Activated CD4-positive, alpha-beta T cell treated with anti-CD3 and anti-CD28 coated beads for 4 hours (primary cell): ENCODE measurements at places on chromosomes 3 and 15.
A peak's percentile ranks its signal among the peaks of the same experiment; 100 is the strongest.

DNA sequence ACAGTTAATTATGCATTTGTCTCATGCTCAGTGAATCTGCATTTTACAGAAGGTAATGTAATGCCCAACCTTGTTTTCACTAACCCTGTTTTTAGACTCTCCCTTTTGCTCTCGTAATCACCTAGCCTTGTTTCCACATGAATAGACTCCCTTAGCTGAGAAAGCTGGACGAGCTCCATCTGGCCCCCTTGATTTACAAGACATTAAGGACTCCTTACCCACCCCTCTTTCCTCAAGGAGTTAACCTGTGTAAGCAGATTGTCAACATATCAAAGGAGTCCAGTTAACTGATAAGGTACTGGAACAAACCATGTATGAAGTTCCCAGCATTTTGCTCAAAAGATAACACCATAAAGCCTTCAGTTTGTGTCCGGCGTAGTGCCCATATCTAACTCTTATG, 99.6 kb downstream of the VPS8 start:
- DNase-seq, result no peak

GRCh38 chr3:117622171-117622841, 912.7 kb downstream of the TUSC7 start:
- DNase-seq, result no peak

DNA sequence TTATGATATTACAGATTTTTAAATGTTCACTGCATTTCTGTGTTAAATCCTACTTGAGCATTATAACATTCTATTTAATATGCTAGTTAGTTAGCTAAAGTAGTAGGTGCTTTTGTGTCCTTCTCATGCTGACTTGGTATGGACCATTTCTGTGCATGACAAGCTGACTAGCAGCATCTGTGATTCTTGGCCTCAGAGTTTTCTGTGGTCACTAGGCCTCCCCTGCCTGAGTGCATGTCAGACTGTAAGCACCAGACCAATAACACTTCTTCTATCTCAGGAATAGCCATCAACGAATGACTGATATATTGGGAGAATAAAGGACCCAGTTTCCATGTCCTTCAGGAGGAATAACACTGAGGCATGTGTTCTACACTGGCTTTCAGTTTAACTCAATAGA, 22.6 kb upstream of the SLC7A14 start:
- no peak for DNase-seq

DNA sequence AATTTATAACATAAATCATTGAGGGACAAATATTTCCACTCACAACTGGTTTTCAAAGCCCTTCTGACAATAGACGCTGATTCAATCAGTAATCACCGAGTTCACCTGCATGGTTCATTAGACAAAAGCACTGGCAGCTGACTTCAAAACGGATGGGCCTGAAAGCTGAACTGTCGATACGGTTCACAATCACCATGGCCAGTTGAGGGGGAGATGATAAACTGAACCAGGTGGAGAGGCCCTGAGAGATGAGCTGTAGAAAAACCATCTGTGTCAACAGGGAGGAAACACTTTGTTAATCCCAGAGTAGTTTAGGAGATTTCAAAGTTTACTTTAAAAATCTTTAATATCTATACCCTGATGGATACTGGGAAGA, 75.0 kb downstream of the PEX5L start:
- DNase-seq, result no peak

DNA sequence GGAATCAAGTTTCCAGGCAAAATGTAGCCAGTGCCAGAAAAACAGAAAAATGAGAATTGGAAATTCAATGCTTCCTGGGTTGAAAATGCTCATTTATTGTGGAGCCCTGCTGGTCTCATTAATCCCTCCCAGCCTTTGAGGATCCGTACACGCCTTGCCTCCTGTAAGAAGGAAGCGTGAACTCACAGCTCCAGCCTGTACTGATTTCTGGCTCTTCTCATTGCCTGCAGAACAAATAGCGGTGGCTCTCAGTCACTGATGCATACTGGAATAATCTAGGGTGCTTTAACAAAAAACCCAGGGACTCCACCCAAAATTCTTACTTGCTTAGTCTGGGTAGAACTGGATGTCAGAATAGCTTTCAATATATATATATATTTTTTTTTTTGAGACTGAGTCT, 29.3 kb upstream of the SLC24A5 start:
- no peak for DNase-seq

GRCh38 chr15:68734881-68735280, 85.8 kb downstream of the ANP32A start:
- DNase-seq, result no peak

- DNase-seq, result no peak
These were observed 224.0 kb downstream of the CHL1 start for GRCh38 chr3:420584-420983.

GRCh38 chr15:42118650-42119445, 24.5 kb upstream of the PLA2G4D start:
- DNase-seq, result no peak

DNA sequence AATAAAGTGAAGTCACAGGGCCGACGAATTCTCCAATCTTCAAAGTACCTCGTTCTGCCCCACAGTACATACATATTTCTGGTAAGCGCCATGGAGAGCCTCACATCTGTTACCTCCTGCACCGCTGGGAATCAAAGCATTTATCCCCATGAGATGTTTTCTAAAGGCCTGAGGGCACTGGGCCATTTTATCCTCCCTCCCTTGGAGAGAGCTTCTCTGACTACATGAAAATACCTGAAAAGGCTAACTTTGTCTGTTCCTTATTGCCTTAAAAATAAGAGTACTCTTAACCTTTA, 148.1 kb downstream of the RORA start:
- DNase-seq, result no peak

- no peak for DNase-seq
These were observed 46.3 kb upstream of the FLNB start for GRCh38 chr3:57961828-57962447.

- peak; percentile 26 for DNase-seq
These were observed 20.5 kb downstream of the SLC35A5 start for GRCh38 chr3:112582244-112582874.

- no peak for DNase-seq
These were observed 38.7 kb downstream of the RTP4 start for GRCh38 chr3:187406927-187407326.

GRCh38 chr15:42845581-42845980, 75.0 kb downstream of the TTBK2 start:
- no peak for DNase-seq

DNA sequence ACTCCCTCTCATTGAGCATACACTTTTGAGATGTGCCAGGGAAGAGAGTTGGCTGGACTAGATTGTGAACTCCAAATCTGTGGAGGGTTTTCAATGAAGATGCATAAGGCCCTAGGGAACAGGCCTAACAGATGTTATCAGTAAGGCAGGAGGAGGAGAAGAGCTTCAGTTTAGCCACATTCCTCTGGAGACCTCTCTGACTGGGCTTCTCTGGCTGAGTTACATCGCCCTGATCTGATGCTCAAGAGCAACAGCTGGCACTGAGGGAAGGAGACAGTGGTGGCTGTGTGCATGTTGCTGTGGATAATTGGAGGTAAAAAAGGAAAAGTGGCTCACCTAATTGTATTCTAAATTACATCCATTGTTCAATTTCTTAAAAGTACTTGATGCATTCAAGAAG, 206.4 kb upstream of the CFAP20DC start:
- no peak for DNase-seq

DNA sequence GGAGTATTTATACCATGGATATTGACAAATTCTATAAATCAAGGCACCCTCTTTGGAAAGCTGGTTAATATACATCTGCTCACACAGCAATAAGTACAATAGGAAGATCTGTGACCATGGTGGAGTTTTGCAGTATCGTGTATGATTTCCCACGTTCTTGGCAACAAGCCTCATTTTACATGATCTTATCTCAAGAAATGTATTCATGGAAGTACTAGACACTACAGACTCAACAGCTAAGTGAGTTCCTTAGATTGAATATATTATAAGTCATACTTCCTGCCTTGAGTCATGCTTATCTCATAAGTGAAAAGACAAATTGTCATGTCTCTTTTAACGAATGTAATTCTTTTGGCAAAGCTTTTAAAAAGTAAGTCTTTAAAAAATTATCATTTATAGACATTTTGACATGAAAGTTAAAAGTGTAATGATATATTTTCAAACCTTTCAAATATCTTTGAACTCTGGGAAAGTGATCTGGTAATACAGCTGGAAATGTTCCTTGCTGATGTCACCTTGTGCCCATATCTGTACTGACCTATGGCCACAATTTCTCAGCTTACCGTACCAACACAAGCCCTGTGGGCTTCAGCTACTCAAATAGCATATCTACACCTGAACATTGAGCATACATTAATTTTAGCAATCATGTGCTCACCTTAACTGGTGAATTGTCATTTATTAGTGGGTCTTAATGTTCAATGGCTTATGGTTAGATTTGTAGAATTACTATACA, 130.3 kb upstream of the TMC3 start:
- no peak for DNase-seq

DNA sequence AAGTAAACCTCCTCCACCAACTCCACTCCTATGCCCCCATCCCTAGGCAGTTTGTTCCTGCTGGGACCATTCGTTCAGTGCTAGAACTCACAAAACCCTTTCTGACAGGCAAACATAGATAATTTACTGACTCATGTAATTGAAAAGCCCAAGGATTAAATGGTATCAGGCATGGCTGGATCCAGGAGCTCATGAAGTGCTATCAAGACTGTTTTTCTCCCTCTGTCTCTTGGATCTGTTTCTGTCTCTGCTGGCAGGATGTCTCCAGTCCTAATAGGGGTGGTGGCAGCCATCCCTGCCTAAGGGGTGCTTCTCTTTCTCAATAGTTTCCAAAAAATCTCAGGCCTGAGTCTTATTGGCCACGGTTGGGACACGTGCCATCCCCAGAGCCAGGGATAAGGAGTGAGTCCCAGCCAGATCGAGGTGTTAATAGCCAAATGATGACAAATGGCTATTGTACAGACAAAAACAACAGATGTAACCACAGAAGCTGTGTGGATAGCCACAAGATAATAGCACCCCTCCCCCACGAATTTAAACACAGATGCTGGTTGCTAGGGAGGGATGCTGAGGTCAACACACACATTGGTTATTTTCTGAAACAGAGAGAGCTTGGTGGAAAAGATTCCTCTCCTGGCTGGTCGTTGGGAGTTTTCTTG, 168.6 kb downstream of the SHQ1 start:
- no peak for DNase-seq

DNA sequence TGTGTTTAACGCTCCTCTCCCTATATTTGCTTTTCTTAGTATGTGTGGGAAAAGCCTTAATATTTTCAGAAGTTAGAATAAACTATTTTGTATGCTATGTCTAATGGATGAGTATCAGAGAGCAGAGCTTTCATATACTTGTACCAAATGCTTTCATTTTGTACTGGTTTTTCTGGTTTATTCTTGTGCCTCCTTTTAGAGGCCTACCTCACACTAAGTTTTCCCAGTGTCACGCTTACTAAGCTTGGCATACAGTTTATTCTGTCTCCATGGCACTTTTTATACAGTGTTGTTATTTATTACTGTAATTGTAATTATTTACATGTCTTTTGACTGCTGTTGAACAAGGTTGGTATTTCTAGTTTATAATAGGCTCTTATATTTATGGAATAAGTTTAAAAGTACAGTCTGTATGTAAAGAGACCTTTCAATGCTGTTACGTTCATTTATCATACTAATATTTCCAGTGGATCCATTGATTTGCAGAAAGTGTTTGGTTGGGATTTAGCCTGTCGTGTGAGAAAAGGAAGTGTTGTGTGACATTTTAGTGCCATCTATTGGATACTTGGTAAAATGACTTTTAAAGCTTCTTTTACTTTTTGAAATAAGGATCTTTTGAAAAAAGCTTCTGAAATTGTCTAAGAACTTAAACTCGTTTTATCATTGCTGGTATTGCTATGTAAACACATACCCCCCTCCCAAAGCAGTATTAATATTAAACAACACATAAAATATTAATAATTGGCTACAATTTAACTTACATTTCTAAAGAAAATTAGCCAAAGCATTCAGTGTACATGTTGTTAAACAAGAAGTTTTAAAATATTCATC, 5.2 kb upstream of the EBLN2 start:
- no peak for DNase-seq

- no peak for DNase-seq
These were observed 620 bp upstream of the TTC23 start for GRCh38 chr15:99250001-99250400.

- DNase-seq, result no peak
These were observed 13.3 kb upstream of the PXYLP1 start for GRCh38 chr3:141218162-141218835.

GRCh38 chr3:197573048-197573767, 17.4 kb upstream of the BDH1 start:
- no peak for DNase-seq

DNA sequence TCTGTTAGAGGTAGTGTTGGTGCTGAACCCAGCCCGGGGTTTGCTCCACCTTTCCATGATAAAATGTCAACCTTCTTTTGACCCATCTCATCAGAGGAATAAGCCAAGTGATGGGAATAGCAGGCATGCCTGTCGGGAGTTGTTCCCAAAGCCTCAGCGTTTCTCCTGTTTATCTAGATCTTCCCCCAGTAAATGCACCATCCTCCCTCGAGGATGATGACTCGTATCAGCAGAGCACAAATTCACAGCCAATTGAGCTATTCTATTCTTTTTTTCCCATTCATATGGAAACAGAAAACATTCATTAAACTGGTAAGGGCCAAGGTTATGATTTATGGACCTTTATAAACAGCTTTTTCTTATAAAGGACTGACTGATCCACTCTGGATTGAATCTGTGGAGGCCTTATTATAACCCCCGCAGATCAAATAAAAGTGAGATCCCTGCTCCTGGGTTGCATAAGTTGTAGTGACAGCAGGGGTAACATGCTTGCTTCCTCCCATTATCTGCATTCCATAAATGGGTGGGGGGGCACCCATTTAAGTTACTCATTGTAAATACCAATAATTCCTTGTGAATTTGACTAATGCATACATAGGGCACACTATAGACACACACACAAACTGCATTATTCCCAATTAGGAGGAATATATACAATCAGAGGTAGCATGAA, 207.3 kb downstream of the PLCL2 start:
- no peak for DNase-seq

DNA sequence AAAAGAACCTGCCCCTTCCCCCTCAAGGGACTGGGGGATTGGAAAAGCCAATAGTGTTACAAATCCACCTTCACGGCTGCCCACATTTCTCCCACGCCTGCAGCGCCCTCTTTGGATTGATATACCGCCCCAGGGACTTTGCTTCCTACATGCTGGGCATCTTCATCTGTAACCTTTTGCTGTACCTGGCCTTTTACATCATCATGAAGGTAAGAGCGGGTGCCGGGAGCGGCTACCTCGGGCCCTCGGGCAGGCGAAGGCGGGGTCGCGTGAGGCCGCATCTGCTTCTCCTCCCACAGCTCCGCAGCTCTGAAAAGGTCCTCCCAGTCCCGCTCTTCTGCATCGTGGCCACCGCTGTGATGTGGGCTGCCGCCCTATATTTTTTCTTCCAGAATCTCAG, 73.1 kb downstream of the USF3 start:
- DNase-seq, result no peak

DNA sequence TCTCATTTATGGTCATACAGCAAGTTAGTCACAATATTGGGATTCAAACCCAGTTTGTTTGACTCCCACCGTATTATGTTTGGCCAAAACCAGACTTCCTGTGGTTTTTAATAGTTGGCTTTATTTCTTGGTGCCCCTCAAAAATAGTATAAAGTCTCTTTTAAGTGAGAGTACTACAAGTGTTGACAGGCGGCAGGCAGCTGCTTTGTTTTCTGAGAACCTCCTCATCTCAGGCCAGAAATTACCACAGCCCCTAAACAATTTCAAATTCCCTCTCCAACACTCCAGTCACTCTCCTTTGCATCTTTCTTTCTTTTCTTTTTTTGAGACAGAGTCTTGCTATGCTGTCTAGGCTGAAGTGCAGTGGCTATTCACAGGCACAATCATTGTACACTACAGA, 121.5 kb downstream of the POLR2M start:
- no peak for DNase-seq

GRCh38 chr3:149967086-149967685, 3.5 kb downstream of the PFN2 start:
- no peak for DNase-seq
